ENCODE measurements at places on chromosomes 3 and 15.

- DNase-seq: no peak
Measured at GRCh38 chr3:128884992-128885391, 5.6 kb downstream of the ACAD9 start.

DNA sequence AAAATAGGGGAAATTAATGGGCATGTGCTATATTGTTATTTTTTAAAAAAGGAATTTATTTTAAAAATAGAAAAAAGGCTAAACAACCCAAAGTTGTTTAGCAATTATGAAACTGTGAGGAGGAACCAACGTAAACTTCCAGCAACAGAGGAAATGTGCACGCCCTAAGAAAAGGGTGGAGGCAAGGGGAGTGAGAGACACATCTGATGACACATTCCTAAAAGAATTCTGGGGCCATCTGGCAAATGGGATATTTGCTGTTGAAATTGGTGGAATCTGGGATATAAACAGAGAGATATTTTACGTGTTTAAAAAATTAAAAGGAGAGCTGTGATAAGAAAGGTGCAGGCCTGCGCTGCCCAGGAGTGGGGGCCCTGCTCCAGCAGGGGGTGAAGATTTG, 50.8 kb upstream of the MUC13 start:
- no peak for DNase-seq

DNA sequence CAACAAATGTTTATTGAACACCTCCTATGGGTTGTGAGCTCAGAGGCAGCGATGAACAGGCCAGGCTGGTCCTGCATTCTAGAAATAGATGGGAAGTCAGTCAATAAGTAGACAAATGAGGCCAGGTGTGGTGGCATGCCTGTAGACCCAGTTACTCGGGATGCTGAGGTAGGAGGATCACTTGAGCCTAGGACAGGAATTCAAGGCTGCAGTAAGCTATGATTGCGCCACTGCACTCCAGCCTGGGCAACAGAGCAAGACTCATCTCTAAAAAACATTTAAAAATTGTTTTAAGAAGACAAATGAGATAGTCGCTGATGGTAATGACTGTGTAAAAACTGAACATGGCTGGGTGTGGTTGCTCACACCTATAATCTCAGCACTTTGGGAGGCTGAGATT, 4.4 kb upstream of the RHO start:
- no peak for DNase-seq

- DNase-seq: no peak
Measured at GRCh38 chr15:34679291-34679690, 75.5 kb downstream of the GJD2 start.

- DNase-seq: no peak
Measured at GRCh38 chr3:128603811-128604775, 46.5 kb downstream of the RPN1 start.

DNA sequence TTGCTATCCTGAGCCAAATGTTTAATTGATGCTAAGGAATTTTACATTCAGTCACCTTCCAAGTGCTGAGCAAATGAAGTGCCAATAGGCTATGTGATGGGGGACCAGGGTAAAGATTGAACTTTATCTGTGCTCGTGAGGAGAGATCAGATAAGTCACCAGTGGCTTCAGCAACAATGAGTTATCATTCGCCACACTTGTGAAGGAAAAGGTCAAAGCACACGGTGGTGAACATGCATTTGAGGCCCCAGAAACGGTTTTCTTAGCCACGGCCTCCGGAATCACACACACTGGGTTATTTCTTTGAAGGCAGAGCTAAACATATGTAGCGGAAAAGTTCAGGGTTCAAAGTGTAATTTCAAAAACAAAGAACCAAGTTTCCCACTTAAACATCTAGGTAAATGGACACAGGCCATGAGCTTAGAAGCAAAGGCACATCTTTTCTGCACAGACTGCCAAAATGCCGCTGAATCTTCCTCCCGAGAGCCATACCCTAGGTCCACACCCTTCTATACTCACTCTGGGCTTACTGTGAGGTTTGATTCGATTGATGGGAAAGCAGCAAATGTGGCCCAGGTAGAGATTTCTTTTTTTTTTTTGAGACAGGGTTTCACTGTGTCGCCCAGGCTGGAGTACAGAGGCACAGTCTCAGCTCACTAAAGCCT, 268.5 kb downstream of the SHQ1 start:
- DNase-seq: no peak

Measured in NCI-H1092 treated with DMSO at 0.1 percent for 48 hours (cell line).